ENCODE measurements at places on chromosomes 12 and 14.
A peak's percentile ranks its signal among the peaks of the same experiment; 100 is the strongest.

DNA sequence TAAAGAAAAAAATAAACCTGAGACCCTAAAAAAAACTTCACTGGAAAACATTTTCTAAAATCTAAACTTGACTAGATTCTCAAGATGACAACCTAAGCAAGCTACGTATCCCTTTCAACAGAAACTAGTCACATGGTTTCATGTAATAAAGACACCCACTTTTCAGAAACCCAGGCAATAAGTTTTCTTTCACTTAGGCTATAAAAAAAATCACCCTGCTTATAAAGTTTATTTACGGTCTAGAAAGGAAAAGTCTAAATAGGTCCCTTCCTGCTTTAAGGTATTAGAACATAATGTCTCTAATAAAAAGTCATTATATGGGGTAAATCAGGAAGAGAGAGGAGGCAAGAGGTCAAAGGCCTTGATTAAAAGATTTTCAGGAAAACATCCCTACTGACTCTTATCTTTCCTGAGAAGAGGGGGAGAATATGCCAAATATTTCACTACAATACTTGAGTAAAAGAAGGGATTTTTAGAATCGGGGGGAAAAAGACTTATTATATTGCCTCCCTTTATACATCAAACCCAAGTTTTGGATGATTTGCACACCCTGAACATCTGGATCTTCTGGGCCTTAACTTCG lies 9.5 kb downstream of the CLIP1 start:
- DNase-seq: no peak

DNA sequence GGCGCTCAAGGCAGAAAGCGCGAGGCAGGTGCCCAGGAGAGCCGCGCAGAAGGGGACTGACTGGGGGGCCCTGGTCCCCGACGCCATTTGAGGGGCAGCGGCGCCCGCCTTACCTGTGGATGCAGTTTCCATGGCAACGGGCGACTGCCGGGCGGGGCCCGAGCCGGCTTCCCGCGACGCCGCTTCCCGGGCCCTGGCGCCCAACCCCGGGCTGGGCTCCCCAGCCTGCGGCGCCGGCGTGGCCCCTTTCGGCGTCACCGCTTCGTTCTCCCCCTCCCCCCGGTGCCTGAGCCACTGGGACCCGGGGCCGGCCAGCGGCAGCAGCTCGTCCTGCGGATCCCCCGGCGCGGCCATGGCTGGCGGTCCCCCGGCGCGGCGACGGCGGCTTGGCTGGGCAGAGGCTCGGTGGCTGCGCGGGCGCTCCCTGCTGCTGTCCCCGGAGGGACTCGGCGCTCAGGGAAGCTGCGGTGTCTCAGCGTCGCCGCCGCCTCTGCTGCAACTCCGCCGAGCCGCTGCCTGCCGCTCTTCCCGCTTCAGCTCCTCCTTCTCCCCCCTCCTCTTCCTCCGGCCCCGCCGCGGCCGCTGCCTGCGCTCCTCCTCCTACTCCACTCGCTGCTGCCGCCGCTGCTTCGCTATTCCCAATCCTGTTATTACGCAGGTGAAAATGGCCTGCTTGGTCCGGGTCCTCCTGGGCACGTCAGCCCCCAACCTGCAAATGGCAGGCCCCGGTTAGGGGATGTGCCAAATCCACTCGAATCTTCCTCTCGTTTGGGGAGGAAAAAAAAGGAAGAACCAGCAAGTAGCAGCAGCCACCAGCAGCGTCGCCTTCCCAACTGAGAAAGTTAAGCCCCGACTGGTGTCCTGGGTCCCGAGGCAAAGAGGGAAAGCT lies at the start of gene RTN1:
RTN1 (minus strand) TSS at position 500 of the 889 bp plus-strand sequence; CDS start at position 354, 146 bp downstream.
- DNase-seq: no peak

- DNase-seq: no peak
These were observed 84.0 kb downstream of the ACTN1 start for GRCh38 chr14:68894802-68895703.

DNA sequence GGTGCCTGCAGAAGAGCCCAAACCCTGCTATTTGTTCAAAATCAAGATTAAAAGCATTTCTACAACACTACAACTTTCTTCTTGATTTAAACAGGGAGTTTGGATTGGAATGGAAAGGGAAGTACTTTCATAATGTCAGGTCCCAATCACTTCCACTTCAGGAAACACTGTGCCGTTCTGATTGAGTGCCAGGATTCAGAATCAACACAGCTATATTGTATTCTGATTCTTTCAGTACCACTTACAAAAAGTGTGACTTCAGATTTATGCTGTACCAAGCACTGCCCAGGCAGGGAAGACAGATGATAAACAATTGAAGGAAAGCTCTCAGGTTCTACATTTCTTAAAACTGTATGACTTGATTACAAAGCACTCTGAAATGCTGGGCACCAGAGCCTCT lies 3.2 kb downstream of the TDP1 start:
- DNase-seq: no peak

- DNase-seq: no peak
These were observed 124.3 kb downstream of the RASSF9 start for GRCh38 chr12:85711735-85712390.

DNA sequence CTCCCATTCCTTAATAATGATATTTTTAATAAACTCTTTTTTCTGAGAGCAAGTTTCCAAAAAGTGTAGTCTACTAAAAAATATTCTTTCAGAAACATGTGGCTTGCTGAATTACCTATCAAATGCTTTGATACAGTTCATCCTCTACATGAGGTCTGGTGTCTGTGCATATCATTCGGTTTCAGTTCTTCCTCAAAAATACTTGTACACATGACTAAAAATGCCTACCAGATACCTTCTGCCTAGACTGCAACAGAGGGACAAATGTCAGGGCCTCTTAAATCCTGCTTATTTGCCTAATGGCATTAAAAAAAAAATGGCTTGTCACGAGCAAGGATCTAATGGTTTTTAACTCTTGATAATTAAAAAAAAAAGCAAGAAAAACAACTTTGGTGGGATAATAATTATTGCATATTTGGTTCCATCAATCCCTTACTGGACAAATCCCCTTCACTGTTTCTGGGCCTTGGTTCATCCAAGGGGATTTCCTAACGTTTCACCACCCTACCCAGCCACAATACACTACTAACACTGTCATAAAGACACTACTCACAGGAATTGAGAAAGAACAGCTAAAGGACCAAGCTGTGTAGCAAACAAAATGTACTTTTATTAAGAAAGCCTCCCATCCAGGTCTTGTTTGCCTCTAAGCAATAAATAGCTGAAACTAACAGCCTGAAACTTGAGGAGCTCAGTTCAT lies 45.7 kb downstream of the PARP11 start:
- DNase-seq: no peak

- DNase-seq: no peak
These were observed 35.5 kb upstream of the PPFIBP1 start for GRCh38 chr12:27488479-27488878.

- DNase-seq: no peak
These were observed 92.1 kb downstream of the ETV6 start for GRCh38 chr12:11741434-11742092.

GRCh38 chr14:26121181-26121580 lies 476.7 kb downstream of the NOVA1 start:
- no peak for DNase-seq

DNA sequence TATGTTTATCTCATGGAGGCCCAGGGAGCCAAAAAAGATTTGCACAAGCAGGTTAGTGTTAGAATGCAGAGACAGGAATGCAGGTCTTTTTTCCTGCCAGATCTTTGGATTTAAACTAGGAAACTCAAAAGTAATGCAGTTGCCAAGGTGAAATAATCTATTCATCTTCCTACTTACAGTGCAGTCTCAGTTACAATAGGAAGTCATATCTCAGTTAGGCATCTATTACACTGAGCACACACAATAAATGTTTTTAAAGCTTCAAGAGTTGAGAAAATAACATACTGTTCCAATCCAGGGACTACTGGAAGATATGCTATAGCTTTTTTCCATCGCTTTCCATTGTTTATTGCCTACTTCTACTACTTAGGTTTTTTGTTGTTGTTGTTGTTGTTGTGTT lies 279.3 kb upstream of the E2F7 start:
- no peak for DNase-seq

- DNase-seq: no peak
These were observed 31.6 kb upstream of the SERPINA6 start for GRCh38 chr14:94354638-94355185.

- DNase-seq: no peak
These were observed 246.6 kb downstream of the CHST11 start for GRCh38 chr12:104703372-104703771.

GRCh38 chr12:104865080-104865479 lies 93.0 kb downstream of the SLC41A2 start:
- no peak for DNase-seq

- no peak for DNase-seq
These were observed 65.4 kb downstream of the GLT1D1 start for GRCh38 chr12:128918481-128919260.

- DNase-seq: peak; percentile 28
These were observed 11.5 kb upstream of the NUP107 start for GRCh38 chr12:68675101-68675842.

DNA sequence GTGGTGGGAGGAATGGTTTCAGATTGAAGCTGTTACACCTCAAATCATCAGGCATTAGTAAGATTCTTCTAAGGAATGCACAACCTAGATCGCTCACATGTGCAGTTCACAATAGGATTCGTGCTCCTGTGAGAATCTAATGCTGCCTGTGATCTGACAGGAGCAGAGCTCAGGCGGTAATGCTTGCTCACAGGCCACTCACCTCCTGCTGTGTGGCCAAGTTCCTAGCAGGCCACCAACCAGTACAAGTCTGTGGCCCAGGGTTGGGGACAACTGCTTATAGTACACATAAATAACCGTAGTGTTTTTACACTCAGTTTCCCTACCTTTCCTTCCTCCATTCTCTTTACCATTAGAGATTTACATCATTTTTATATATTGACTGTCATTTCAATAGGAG lies 121.4 kb downstream of the SLCO1B3 start:
- no peak for DNase-seq

DNA sequence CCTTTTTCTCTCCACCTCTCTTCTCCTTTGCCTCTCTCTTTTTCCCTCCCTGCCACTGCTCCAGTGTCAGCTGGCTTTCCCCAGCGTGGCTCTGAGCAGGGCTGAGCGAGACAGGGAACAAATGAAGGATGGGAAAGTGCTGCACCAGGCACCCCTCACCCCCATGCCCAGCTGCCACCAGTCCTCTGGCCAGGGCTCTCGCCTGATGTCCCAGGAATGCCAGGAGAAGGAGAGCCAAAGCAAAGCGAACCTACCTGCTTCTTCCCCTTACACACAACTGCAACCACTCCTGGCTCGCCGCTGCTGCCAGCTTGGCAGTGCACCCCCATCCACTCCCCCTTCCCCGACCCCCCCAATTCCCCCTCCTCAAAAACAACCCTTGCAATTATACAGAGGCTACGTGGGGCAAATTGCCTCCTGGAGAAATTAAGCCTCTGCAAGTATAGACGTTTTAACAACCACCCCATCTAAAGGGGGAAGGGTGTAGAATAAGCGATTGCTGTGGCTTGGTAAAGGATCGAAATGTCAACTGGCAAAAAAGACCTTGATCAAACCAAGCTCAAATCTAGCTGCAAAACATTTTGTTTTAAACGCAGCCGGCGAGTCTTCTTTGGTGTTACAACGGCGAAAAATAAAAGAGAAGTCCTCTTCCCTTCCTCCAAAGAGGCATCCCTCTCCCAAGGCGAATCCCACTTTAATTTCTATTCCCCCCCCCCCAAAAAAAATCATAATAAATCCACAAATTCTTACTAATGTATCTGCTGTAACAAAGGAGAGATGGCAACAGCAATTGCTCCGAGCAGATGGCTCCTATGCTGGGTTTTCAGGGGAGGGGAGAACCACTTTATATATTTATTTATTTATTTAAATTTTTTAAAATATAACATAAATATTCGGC lies 2.9 kb downstream of the BCL11B start:
- no peak for DNase-seq

Measured in stimulated activated CD4-positive, alpha-beta T cell treated with anti-CD3 and anti-CD28 coated beads, Interleukin-1b, Interleukin-23, amount 100 ng/mL, for 1 hour (primary cell).